ENCODE measurements at places on chromosomes 2 and 18. TPM values are rescaled to one million over a fixed set of nuclear protein-coding genes. Genes with fewer than 3 reads are reported as not detected.

The CYS1 gene
- polyA plus RNA-seq: 14.6 TPM

- no peak for DNase-seq
Measured at GRCh38 chr18:1227025-1227424, 322.4 kb downstream of the ADCYAP1 start.

DNA sequence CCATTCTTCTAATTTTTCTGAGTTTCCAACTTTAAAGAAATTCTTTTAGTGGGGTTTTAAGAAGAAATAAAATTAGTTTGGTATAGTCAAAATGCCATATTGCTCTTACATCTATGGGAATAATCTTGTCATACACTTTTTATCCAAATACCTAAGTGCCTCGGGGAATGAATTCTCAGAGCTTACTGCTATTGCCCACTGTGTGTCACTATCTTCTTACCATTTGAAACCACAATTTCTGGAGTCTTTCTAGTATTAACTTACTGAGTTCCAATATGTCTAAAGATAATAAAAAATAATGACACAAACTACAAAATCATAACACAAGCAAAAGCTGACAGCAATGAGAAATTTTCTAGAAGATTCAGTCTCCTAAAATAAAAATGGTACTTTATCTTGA is 23.7 kb upstream of the DNAH6 start:
- no peak for DNase-seq

DNA sequence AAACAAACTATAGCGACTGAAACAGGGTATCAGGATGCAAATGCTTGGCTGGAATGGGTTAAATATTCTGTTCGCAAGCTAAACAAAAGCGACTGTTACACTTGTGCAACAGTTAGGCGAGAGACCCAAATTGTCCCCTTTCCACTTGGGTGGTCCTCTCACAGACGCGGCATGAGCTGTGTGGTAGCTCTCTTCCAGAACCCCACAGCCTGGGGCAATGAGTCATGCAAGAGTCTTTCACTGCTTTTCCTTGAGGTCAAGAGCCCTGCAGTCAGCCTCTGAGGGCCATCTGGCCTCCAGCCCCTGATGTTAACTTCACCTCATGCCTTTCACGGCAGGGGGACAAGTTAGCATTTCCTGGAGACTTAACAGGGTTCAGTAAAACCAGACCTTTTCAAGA is 25.7 kb downstream of the SULT1C4 start:
- no peak for DNase-seq

GRCh38 chr18:36194600-36195315 is 7.5 kb downstream of the MOCOS start:
- no peak for DNase-seq

GRCh38 chr2:10440736-10441135 is 7.4 kb downstream of the ODC1 start:
- no peak for DNase-seq

The MYOM1 gene
- polyA plus RNA-seq: 731 TPM

GRCh38 chr2:143193121-143193520 is 63.9 kb downstream of the ARHGAP15 start:
- no peak for DNase-seq

- DNase-seq: no peak
Measured at GRCh38 chr2:201931475-201931874, 102.2 kb upstream of the FZD7 start.

The OTOS gene
- not detected for polyA plus RNA-seq

The NEU2 gene
- not detected for polyA plus RNA-seq

The TXNL1 gene
- 110 TPM for polyA plus RNA-seq

GRCh38 chr2:39913648-39914461 is 134.8 kb upstream of the THUMPD2 start:
- DNase-seq: peak; percentile 76

DNA sequence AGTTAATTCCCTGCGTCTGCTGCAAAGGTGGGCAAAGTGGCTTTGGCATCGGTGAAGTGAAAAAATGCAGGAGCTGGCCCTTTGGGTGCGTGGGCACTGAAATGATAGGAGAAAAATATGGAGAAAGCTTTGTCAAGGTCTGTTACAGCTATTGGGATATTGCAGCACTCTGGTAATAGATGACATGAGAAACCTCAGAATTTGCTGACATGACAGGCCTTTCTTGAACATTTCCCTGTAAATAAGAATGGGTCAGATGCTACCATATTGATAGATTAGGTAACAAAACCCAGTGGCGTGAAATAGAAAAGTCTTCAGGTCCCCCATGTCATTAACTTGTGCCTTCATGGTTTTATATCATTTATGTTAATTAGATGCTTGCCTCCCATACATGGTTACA is 12.4 kb upstream of the DSG4 start:
- DNase-seq: no peak

The MPHOSPH10 gene
- 29.2 TPM for polyA plus RNA-seq

- no peak for DNase-seq
Measured at GRCh38 chr2:232850039-232850438, 20.0 kb upstream of the SNORC start.

The ASAP2 gene
- polyA plus RNA-seq: 17.6 TPM

GRCh38 chr2:188773075-188773474 is 201.1 kb upstream of the COL3A1 start:
- no peak for DNase-seq

GRCh38 chr2:216113572-216113971 is 4.4 kb downstream of the XRCC5 start:
- DNase-seq: no peak

DNA sequence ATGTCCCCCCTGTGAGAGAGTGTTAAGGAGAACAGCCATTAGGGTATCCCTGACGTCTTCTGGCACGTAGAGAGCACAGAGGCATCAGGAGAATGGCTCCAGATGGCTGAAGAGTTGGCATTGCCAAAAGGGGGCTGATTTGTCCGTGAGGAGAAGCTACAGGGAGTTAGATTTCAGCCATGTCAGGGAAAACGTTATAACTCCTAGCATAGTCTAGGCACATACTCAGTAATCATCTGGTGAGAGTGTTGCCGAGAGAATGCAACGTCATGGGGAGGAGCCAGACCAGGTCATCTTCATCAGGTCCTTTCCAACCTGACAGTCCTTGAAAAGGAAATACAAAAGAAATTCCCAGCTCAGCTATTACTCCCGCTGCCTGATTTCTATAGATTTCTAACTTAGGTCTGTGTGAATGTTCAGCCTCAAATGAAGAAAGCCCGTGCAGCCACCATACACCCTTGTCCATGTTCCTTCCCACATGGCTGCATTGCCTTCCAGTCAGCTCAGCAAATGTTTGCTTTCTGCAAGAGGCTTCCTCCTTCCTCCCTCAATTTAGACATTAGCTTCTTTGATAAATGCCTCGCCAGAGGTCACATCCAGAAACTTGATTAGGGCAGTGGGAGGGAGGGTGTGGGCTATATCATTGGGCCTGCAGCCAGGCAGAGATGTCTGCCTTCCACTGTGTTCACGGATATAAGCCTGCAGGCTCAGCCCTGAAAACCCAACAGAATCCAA is 93.0 kb downstream of the STPG4 start:
- no peak for DNase-seq

The ASPRV1 gene
- 2.9 TPM for polyA plus RNA-seq
